ENCODE measurements at places on chromosomes 5 and 9. TPM values are rescaled to one million over a fixed set of nuclear protein-coding genes. Genes with fewer than 3 reads are reported as not detected.
A peak's percentile ranks its signal among the peaks of the same experiment; 100 is the strongest.

- H3K27ac ChIP-seq: peak overlapping the region; percentile 76
- peaks cover 77% of the 10 kb centered on the region for H3K36me3 ChIP-seq
- H3K4me1 ChIP-seq: peaks cover 24% of the 10 kb centered on the region
- DNase-seq: no peak
- H3K4me3 ChIP-seq: no peak overlapping the region
Observed at GRCh38 chr5:136065588-136065987, 36.8 kb downstream of the TGFBI start.

- H3K27ac ChIP-seq: no peak overlapping the region
- no peaks in the 10 kb centered on the region for H3K4me1 ChIP-seq
- H3K4me3 ChIP-seq: no peak overlapping the region
- H3K27me3 ChIP-seq: no peaks in the 10 kb centered on the region
Observed at GRCh38 chr9:27473111-27473529, 51.0 kb upstream of the IFNK start.

- no peak overlapping the region for H3K4me3 ChIP-seq
- peaks cover 13% of the 10 kb centered on the region for H3K4me1 ChIP-seq
- H3K36me3 ChIP-seq: no peaks in the 10 kb centered on the region
- no peak overlapping the region for H3K27ac ChIP-seq
- H3K27me3 ChIP-seq: no peaks in the 10 kb centered on the region
Observed at GRCh38 chr9:70607329-70607728, 192.9 kb upstream of the KLF9 start.

- H3K4me1 ChIP-seq: no peaks in the 10 kb centered on the region
- H3K36me3 ChIP-seq: peaks cover 6% of the 10 kb centered on the region
- no peak overlapping the region for H3K4me3 ChIP-seq
- no peak overlapping the region for H3K27ac ChIP-seq
- no peak for DNase-seq
- H3K27me3 ChIP-seq: no peaks in the 10 kb centered on the region
Observed at GRCh38 chr5:74433255-74433895, 207.2 kb downstream of the ENC1 start.

DNA sequence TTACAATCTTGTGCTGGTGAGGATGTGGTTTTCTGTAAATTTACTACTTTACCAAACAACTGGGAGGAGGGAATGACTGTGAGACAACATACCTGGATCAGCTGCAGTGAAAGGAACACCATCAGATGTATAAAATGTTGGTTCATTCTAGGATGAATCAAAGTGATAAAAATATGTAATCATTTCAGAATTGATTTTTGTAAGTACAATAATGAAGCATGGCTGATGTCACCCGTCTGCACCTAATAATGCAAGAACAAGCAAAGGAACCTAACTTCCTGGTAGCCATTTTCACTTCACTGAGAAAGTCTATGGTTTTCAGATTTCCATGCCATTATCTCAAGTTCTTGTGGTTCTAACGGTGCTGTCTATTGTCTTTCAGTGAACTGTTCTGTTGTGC lies 18.7 kb upstream of the C5orf34 start:
- no peak overlapping the region for H3K27ac ChIP-seq
- peaks cover 94% of the 10 kb centered on the region for H3K36me3 ChIP-seq
- no peaks in the 10 kb centered on the region for H3K27me3 ChIP-seq
- no peak overlapping the region for H3K4me3 ChIP-seq
- no peak for DNase-seq

DNA sequence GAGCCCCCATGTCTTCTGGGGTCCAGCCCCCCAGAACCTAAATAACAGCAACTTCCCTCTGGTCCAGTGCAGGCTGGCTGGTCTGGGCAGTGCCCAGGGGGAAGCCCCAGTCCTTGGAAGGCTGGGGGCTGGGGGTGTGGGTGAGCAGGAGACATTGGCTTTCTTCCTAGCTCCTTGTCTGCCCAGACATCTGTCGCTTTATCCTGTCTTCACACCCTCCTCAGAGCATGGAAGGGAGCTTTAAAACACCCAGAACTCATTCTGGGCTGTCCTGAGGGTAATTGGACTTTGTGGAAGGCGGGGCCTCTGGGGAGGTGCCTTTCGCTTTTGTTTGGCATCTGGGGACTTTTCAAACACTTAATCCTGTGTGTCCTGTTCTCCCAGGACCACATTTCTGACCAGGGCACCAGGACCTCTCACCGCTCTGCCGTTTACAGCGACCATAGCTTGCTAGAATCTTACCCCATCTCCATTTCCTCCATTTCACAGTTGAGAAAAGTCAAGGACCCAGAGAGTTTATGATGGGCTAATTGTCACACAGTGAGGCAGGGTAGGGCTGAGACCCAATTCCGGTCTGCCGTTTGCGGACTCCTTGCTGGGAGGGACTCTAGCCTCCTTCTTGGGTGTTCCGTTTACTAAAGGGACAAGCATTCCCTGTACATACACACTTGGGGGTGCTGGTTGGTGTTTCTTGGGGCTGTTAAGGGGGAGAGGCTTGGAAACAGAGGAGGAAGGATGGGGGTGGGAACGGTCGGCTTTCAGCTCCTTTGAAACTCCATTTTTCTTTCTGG lies 1.1 kb downstream of the GSN start:
- no peaks in the 10 kb centered on the region for H3K27me3 ChIP-seq
- no peak for DNase-seq
- peak overlapping the region; percentile 75 for H3K4me3 ChIP-seq
- peak overlapping the region; percentile 80 for H3K27ac ChIP-seq

- no peak for DNase-seq
- no peak overlapping the region for H3K4me3 ChIP-seq
- H3K27ac ChIP-seq: no peak overlapping the region
- H3K27me3 ChIP-seq: peaks cover 8% of the 10 kb centered on the region
Observed at GRCh38 chr9:93237540-93237939, 53.6 kb downstream of the WNK2 start.

DNA sequence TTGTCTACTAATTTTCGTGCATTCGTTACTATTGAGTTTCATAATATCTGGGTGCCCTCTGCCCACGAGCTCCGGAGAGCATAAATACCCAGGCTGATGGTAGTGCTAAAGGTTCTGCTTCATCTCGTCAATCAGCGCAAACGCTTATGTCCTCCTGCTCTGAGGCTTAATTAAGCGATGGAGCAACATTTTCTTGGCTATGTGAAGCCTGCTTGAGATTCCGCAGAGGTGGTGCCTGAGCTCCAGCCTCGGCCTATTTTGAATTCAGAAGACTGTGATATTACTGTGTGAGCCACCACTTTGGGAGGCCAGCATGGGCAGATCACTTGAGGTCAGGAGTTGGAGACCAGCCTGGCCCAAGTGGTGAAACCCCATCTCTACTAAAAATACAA lies 44.8 kb downstream of the ANXA2R start:
- H3K27ac ChIP-seq: no peak overlapping the region
- H3K4me1 ChIP-seq: peaks cover 4% of the 10 kb centered on the region
- no peaks in the 10 kb centered on the region for H3K27me3 ChIP-seq

DNA sequence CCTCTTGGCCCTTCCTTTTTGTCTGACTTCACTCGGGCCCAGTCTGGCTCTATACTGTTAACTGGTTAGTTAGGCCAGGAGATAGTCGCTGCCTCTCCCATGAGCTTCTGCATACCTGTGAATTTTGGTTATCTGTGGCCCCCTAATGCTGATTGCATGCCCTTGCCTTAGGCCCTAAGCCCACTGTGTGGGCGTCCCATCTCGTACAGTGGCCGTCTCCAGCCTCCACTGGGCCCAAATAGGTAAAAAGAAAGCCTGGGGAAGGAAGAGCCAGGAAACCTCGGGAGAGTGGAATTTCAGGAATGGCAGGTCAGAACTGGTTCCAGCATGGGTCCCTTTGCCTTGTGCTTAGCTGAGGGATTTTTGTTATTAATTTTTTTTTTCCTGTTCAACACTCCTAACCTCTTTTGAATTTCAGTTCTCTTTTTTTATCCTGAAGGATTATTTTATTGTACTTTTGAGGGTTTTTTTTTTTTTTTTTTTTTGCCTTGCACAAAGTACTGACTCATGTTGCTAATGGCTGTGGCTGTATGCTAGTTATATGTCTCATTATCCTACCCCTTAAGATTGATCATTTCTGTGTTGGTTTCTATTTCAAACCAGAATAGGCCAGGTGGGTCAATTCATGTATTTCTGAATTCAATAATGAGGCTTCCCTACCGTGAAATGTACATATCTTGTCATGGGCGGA lies 3.4 kb downstream of the PRRC2B start:
- H3K36me3 ChIP-seq: peaks cover 10% of the 10 kb centered on the region
- H3K4me3 ChIP-seq: peak overlapping the region; percentile 79
- H3K27ac ChIP-seq: peak overlapping the region; percentile 83
- DNase-seq: no peak
- no peaks in the 10 kb centered on the region for H3K27me3 ChIP-seq

DNA sequence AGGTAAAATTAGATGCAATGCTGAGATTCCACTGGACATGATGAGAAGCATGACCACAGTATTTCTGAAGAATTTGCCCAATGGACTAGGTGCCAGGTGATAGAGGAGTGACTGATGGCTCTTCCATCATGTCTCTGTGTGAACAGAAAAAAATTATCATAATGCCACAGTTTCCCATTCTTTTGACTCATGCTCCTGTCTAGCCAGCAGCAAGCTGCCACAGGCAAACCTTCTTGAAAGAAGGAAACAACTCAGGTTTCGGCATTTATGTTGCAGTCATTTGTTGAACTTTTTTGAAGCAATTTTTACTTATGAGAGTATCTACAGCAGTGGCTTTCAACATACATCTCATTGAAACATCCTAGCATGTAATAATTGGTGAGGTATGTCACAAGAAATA lies 284.8 kb upstream of the CD180 start:
- no peak overlapping the region for H3K4me3 ChIP-seq
- DNase-seq: no peak
- H3K27me3 ChIP-seq: no peaks in the 10 kb centered on the region
- H3K36me3 ChIP-seq: no peaks in the 10 kb centered on the region
- H3K27ac ChIP-seq: no peak overlapping the region

GRCh38 chr5:155595791-155596190 lies 582.2 kb downstream of the KIF4B start:
- DNase-seq: no peak
- H3K27me3 ChIP-seq: no peaks in the 10 kb centered on the region
- no peaks in the 10 kb centered on the region for H3K36me3 ChIP-seq
- H3K27ac ChIP-seq: no peak overlapping the region
- no peaks in the 10 kb centered on the region for H3K4me1 ChIP-seq
- H3K4me3 ChIP-seq: no peak overlapping the region

DNA sequence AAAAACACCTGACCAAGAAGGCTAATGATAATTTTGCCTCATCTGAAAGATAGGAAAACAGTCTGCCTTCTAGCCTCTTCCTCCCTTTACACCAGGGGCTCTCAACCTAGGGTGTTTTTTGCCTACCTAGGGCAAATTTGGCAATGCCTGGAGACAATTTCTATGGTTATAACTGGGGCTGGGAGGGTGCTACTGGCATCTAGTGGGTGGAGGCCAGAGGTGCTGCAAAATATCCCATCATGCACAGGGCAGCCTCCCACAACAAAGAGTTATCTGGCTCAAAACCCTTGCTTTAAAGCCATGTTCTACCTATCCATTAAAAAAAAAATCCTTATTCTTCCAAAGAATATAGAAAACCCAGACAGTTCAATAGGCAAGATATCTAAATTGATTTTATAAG lies 45.0 kb upstream of the NR3C1 start:
- H3K27ac ChIP-seq: no peak overlapping the region
- H3K4me1 ChIP-seq: no peaks in the 10 kb centered on the region
- no peaks in the 10 kb centered on the region for H3K36me3 ChIP-seq
- no peak for DNase-seq
- no peaks in the 10 kb centered on the region for H3K27me3 ChIP-seq
- no peak overlapping the region for H3K4me3 ChIP-seq

- H3K4me1 ChIP-seq: peaks cover 14% of the 10 kb centered on the region
- H3K36me3 ChIP-seq: peaks cover 49% of the 10 kb centered on the region
- peak overlapping the region; percentile 98 for H3K27ac ChIP-seq
- DNase-seq: no peak
- H3K4me3 ChIP-seq: peak overlapping the region; percentile 99
Observed at GRCh38 chr5:6377582-6377904, 804 bp downstream of the MED10 start.

GRCh38 chr9:33148367-33149014 lies 18.6 kb downstream of the B4GALT1 start:
- no peak overlapping the region for H3K27ac ChIP-seq
- no peak for DNase-seq
- H3K27me3 ChIP-seq: no peaks in the 10 kb centered on the region
- peaks cover 58% of the 10 kb centered on the region for H3K4me1 ChIP-seq
- H3K4me3 ChIP-seq: no peak overlapping the region
- peaks cover 41% of the 10 kb centered on the region for H3K36me3 ChIP-seq

CETN3 gene
- 24.8 TPM for total RNA-seq

SPINK6 gene
- 1.9 TPM for total RNA-seq

DMRT1 gene
- not detected for total RNA-seq

MRPS27 gene
- total RNA-seq: 68.5 TPM

DEPDC1B gene
- 6.0 TPM for total RNA-seq

SEMA6A gene
- 2.1 TPM for total RNA-seq

SPINK5 gene
- total RNA-seq: 3.1 TPM

GSN gene
- 21.9 TPM for total RNA-seq

PCDHB8 gene
- not detected for total RNA-seq
